CD14-positive monocyte (primary cell): ENCODE measurements at places on chromosomes 4 and X.

DNA sequence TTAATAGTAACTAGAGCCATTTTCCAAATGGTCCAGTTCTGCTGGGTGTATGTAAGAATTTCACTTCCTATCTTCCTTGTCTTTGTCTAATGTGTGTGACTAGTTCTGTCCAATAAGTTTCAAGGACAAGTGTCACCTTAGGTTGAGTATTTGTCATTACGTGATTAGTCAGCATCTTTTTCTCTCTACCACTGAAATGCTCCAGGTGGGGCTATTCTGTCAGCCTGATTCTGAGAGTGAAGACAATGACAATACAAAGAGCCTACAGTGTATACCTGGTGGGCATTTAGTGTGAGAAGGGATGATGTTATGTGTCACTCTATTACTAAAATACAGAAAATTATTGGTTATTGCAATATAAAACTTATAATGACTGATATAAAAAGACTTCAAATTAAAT is 876.3 kb downstream of the C4orf33 start:
- no peak for DNase-seq

GRCh38 chr4:96585304-96585703 is 745.4 kb downstream of the PDHA2 start:
- no peak for DNase-seq

GRCh38 chrX:48489296-48489695 is 13.3 kb downstream of the FTSJ1 start:
- no peak for DNase-seq

DNA sequence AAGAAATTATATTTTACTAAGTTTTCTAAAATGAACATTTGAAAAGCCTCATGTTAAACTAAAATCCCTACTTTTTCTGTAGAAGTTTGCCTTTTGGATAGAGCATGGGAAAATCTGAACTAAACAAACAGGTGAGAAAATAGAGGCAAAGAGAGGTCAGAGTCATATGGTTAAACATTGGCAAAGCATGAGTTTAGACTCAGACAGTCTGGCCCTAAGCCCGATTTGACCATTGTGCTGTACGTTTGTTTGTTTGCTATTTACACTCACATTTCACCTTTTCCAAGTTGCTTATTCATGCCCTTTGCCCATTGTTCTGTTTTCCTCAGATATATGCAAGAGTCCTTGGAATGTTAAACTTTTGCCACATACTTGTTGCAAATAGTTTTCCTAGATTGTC is 85.4 kb downstream of the TIGD2 start:
- no peak for DNase-seq

- no peak for DNase-seq
Observed at GRCh38 chrX:11759172-11759460, 1.1 kb downstream of the MSL3 start.

DNA sequence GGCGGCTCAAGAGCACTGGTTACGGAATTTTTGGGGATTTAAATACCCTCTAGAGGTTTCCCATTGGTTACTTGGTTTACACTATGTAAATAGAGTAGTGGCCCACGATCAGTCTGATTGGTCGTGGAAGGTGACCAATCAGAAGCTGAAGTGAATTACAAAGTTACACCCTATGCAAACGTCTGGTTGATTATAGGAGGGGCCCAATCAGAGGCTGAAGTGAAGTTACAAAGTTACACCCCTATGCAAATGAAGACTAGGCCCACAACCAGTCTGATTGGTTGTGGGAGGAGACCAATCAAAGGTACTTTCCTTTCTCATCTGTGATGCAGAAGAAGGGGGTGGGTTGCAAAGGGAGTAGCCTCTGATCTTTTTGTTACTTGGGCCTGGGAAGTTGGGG is 45.1 kb upstream of the HSD17B10 start:
- DNase-seq: peak; percentile 7

- no peak for DNase-seq
Observed at GRCh38 chr4:55437356-55437796, 41.6 kb downstream of the TMEM165 start.

- DNase-seq: no peak
Observed at GRCh38 chr4:42412251-42412650, 15.0 kb downstream of the SHISA3 start.

DNA sequence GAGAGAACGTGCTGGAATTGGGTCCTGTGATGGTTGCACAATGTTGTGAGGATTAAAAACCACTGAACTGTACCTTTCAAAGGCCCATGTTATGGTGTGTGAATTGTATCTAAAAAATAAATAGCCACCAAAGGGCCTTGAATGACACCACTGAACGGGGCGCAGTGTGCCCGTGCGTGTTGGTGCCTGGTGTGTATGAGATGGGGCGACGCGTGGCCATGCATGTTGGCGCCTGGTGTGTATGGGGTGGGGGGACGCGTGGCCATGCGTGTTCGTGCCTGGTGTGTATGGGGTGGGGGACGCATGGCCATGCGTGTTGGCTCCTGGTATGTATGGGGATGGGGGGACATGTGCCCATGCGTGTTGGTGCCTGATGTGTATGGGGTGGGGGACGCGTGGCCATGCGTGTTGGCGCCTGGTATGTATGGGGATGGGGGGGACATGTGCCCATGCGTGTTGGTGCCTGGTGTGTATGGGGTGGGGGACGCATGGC is 66.6 kb upstream of the HELT start:
- DNase-seq: no peak

GRCh38 chrX:46589977-46590723 is 16.6 kb downstream of the CHST7 start:
- DNase-seq: no peak

- DNase-seq: no peak
Observed at GRCh38 chr4:53174823-53175222, 191.0 kb downstream of the SCFD2 start.

- no peak for DNase-seq
Observed at GRCh38 chr4:26191353-26191752, 129.5 kb upstream of the RBPJ start.

DNA sequence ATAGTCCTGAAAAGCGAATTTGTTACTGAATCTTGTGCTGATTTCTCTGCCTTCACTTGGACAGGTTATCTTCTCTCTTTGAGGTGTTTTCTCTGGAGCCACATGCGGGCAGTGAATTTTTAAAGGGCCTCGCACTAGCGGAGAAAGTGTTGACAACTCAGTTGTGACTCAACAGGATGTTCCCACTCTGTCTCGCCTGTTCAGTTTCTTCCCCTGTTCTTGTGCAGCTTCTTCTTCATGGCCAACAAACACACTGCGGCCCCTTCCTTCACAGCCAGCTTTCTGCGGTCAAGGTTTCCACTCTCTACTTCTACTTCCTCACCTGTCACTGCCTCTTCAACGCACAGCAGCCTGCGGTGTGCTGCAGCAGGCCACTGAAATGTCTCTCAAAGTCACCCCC is 1.1 kb upstream of the SHROOM4 start:
- DNase-seq: no peak

- DNase-seq: peak; percentile 83
Observed at GRCh38 chrX:18674788-18675735, 3.2 kb upstream of the RS1 start.
